CD4-positive, alpha-beta T cell (primary cell): ENCODE measurements at places on chromosomes 2 and 18.

DNA sequence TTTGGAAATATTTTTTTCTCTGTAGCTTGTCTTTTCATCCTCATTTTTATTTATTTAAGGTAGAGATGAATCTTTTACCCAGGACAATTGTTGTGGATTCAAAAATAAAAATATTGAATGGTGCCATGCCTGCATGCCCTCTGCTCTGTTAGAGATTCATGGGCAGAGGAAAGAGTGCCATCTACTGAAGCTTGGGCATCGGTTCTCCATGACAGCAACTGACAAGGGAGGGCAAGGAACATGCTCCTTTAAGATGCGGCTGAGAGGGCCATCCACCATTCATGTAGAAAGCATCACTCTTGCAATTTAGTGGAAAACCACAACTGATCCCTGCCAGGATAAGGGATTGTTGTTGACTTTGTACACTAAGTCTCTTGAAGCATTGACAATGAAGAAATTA lies 79.9 kb downstream of the PARD3B start:
- no peaks in the 10 kb centered on the region for H3K4me1 ChIP-seq
- H3K27ac ChIP-seq: no peak overlapping the region
- DNase-seq: no peak
- H3K36me3 ChIP-seq: no peaks in the 10 kb centered on the region
- H3K27me3 ChIP-seq: no peaks in the 10 kb centered on the region
- no peak overlapping the region for H3K4me3 ChIP-seq

GRCh38 chr18:46560671-46561045 lies 96.4 kb downstream of the LOXHD1 start:
- no peak overlapping the region for H3K4me3 ChIP-seq
- H3K4me1 ChIP-seq: no peaks in the 10 kb centered on the region
- no peak for DNase-seq

GRCh38 chr2:147110962-147111361 lies 733.9 kb upstream of the ACVR2A start:
- no peaks in the 10 kb centered on the region for H3K27me3 ChIP-seq
- no peaks in the 10 kb centered on the region for H3K4me1 ChIP-seq
- no peak for DNase-seq
- H3K27ac ChIP-seq: no peak overlapping the region
- H3K36me3 ChIP-seq: no peaks in the 10 kb centered on the region

DNA sequence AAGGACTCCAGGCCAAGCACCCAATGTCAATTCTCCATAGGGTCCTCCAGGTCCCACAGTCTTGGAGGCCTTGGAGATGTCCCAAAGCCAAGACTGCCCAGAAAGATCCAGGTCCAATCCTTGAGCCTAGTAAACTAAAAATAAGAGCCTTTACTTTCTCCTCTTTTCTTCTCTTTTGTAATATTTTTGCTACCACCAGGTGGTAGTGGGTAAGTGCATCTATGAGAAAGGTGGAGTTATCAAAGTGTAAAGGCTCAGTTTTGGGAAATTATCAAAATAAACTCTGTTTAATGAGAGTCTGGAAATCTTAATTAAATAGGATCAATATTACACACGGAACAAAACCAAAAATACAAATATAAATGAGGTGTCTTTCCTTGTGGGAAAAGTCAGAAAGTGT lies 276.4 kb downstream of the ALK start:
- H3K27ac ChIP-seq: no peak overlapping the region
- no peaks in the 10 kb centered on the region for H3K4me1 ChIP-seq
- DNase-seq: no peak
- H3K4me3 ChIP-seq: no peak overlapping the region
- H3K36me3 ChIP-seq: no peaks in the 10 kb centered on the region
- H3K27me3 ChIP-seq: no peaks in the 10 kb centered on the region

- peaks cover 88% of the 10 kb centered on the region for H3K27me3 ChIP-seq
- H3K36me3 ChIP-seq: no peaks in the 10 kb centered on the region
- H3K4me3 ChIP-seq: no peak overlapping the region
- no peak overlapping the region for H3K27ac ChIP-seq
- DNase-seq: no peak
Observed at GRCh38 chr2:176090862-176091261, 1.7 kb upstream of the HOXD13 start.

DNA sequence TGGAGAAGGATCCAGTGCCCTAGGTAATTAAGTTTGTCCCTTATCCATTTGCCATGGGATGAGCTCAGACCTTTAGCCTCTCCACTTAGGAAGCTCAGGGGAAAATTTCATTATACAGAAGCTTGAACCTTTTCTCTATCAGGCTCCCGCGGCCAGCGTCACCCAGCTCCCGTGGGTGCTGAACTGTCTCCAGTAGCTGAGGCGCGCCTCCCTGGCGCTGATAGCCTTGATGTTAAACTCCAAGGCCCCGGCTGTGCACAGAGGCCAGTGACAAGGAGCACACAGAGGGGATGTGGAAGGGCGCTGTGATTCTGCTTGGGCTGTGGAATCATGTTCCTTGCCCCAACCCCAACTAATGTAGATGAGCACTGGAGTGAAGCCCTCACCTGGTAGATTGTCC lies 50.8 kb downstream of the NRP2 start:
- no peaks in the 10 kb centered on the region for H3K4me1 ChIP-seq
- no peaks in the 10 kb centered on the region for H3K27me3 ChIP-seq
- no peaks in the 10 kb centered on the region for H3K36me3 ChIP-seq
- no peak overlapping the region for H3K27ac ChIP-seq
- no peak overlapping the region for H3K4me3 ChIP-seq

DNA sequence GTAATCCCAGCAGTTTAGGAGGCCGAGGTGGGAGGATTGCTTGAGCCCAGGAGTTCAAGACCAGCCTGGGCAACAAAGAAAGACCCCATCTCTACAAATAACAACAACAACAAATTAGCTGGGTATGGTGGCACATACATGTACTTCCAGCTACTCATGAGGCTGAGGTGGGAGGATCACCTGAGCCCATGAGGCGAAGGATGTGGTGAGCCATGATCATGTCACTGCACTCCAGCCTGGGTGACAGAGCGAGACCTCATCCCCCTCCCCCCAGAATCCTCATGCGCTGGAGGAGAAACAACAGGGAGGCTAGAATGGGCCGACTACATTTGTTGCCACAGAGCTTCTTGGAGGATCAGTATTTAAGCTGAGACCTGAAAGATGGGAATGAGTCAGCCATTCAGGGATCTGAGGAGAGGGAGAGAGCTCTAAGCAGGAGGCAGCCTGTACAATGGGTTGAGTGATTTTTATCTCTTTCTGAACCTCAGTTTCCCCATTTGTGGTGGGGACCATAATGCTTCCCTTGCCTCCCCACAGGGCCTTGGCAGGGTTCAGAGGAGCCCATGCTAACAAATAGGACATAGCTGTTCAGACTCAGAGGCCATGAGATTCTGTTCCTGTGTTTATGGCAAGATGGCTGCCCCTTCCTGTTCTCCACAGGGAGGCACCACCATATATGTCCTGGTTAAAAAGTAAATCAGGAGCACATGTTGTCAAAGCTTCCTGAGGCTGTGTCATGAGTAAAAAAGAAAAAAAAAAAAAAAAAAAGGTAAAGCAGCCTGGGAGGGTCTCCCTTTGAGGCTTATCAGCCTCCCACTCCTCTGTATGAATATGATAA lies 131.4 kb upstream of the HAAO start:
- H3K36me3 ChIP-seq: no peaks in the 10 kb centered on the region
- H3K27me3 ChIP-seq: no peaks in the 10 kb centered on the region
- no peak overlapping the region for H3K4me3 ChIP-seq
- H3K27ac ChIP-seq: no peak overlapping the region

DNA sequence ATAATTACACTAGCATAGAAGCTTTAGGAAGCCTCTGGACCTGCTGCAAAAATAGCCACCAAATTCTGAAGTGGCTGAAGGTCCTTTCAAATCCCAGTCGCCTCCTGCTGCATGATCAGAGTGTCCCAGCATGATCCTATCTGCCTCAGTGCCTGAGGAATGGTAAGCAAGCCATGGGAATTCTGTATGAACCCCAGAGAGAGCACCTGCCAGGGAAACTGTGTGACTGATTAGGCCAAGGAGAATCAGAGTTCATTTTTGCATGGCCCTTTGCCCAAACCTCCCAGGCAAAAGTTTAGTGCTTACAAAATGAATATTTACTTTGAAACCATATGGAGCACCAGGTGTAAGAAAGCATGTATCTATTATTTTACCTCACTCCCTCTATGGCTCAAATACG lies 221.4 kb downstream of the ARL4C start:
- H3K4me3 ChIP-seq: no peak overlapping the region
- H3K4me1 ChIP-seq: peaks cover 43% of the 10 kb centered on the region
- no peak for DNase-seq
- no peak overlapping the region for H3K27ac ChIP-seq
- H3K36me3 ChIP-seq: no peaks in the 10 kb centered on the region

GRCh38 chr2:144711084-144711483 lies 191.2 kb upstream of the ZEB2 start:
- no peak overlapping the region for H3K4me3 ChIP-seq
- H3K27me3 ChIP-seq: no peaks in the 10 kb centered on the region
- no peak for DNase-seq
- H3K4me1 ChIP-seq: no peaks in the 10 kb centered on the region

GRCh38 chr2:54438271-54438670 lies 17.9 kb upstream of the SPTBN1 start:
- H3K36me3 ChIP-seq: no peaks in the 10 kb centered on the region
- H3K4me3 ChIP-seq: no peak overlapping the region
- DNase-seq: no peak

GRCh38 chr18:58212274-58212673 lies 168.2 kb downstream of the NEDD4L start:
- H3K27me3 ChIP-seq: no peaks in the 10 kb centered on the region
- H3K36me3 ChIP-seq: no peaks in the 10 kb centered on the region
- no peak for DNase-seq

GRCh38 chr18:38790303-38790702 lies 1224.7 kb upstream of the CELF4 start:
- no peaks in the 10 kb centered on the region for H3K36me3 ChIP-seq
- no peaks in the 10 kb centered on the region for H3K27me3 ChIP-seq
- H3K4me1 ChIP-seq: no peaks in the 10 kb centered on the region
- DNase-seq: no peak
- H3K27ac ChIP-seq: no peak overlapping the region

DNA sequence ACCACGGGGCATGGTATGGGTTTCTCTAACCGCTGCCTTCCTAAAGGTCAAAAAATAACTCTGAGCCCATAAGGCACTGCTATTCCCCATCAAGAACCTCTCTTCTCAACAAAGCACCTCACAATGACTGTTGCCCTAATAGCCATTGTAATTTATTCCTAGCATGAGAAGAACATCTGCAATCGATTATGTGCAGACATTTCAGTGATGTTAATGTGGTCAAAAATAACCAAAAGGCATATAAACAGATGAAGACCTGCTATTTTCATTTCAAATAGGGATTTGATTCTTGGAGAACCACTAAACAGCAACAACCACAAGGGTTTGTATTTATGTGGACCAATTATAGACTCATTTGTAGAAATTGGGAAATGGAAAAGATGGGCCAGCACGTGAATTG lies 356.6 kb downstream of the FBXO15 start:
- H3K36me3 ChIP-seq: no peaks in the 10 kb centered on the region
- H3K27ac ChIP-seq: no peak overlapping the region
- H3K4me3 ChIP-seq: no peak overlapping the region
- H3K27me3 ChIP-seq: no peaks in the 10 kb centered on the region
- no peaks in the 10 kb centered on the region for H3K4me1 ChIP-seq

GRCh38 chr2:99403084-99403483 lies 65.9 kb downstream of the EIF5B start:
- H3K27ac ChIP-seq: no peak overlapping the region
- H3K4me1 ChIP-seq: no peaks in the 10 kb centered on the region
- H3K36me3 ChIP-seq: peaks cover 84% of the 10 kb centered on the region
- no peak overlapping the region for H3K4me3 ChIP-seq
- DNase-seq: no peak

GRCh38 chr18:58770601-58771000 lies 94.1 kb upstream of the ZNF532 start:
- no peak for DNase-seq
- peaks cover 11% of the 10 kb centered on the region for H3K27me3 ChIP-seq
- H3K4me3 ChIP-seq: no peak overlapping the region
- H3K4me1 ChIP-seq: peaks cover 9% of the 10 kb centered on the region

GRCh38 chr2:134634054-134634753 lies 84.6 kb downstream of the TMEM163 start:
- no peaks in the 10 kb centered on the region for H3K4me1 ChIP-seq
- DNase-seq: no peak
- H3K27ac ChIP-seq: no peak overlapping the region
- no peaks in the 10 kb centered on the region for H3K27me3 ChIP-seq
- H3K4me3 ChIP-seq: no peak overlapping the region

DNA sequence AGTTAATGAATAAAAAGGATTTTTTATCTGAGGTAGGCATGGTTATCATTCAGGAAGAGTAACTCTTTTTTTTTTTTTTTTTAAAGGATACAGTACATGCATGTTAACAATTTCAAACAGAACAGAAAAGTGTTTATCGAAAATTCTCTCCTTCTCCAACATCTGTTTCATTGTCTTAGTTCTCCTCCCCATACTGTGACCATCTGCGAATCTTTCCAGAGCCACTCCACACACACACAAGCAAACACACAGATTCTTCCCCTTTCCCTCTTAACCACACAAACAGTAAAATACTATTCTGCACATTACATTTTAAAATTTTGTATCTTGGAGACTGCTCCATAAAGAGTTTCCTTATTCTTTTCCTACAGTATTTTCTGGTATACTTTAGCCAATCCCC lies 38.0 kb downstream of the NPC1 start:
- H3K27me3 ChIP-seq: no peaks in the 10 kb centered on the region
- H3K36me3 ChIP-seq: peaks cover 77% of the 10 kb centered on the region
- H3K4me3 ChIP-seq: no peak overlapping the region
- no peak for DNase-seq
- H3K27ac ChIP-seq: no peak overlapping the region
- no peaks in the 10 kb centered on the region for H3K4me1 ChIP-seq

DNA sequence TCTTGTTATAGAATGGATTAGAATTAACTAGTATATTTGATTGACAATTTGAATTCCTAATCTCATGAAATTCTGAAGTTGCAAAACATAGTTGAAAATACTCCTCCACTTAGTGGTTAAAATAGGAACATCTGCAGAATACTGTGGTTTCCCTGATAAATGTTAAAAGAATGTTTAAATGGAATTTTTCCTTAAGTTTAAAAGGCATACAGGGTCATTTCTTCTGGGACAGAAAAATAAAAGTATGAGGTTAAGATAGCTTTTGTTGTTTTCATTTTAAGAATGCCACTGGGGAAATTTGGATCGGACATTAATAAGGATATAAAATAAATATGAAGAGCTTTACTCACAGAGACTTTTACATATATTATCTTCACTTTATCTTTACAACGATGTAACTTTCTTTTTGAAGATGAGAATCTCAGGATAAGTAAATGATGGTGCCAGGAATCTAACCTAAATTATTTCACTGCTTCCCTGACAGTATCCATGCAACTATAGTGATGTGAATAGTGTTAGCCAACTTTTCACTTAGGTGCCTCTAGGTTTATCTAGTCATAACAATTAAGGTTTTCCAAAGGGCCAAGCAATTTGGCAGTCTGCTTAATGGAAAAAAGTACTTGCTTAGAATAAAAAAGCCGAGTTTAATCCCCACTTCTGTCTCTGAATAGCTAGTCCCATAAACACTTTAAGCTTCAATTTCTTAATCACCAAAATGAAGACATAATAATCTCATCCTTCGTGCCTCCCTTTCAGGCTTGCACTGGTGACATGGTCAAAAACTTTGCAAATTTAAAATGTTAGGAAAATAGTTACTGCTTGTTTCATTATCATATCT lies 151.8 kb upstream of the STK17B start:
- no peak for DNase-seq
- H3K36me3 ChIP-seq: no peaks in the 10 kb centered on the region
- H3K27me3 ChIP-seq: no peaks in the 10 kb centered on the region
- H3K27ac ChIP-seq: no peak overlapping the region
- no peaks in the 10 kb centered on the region for H3K4me1 ChIP-seq
- no peak overlapping the region for H3K4me3 ChIP-seq
